Pulmonary artery endothelial cell (primary cell): ENCODE measurements at places on chromosomes 11 and 22. TPM values are rescaled to one million over a fixed set of nuclear protein-coding genes. Genes with fewer than 3 reads are reported as not detected.

GRCh38 chr11:63993993-63994392 is 7.8 kb downstream of the OTUB1 start:
- DNase-seq = no peak

DNA sequence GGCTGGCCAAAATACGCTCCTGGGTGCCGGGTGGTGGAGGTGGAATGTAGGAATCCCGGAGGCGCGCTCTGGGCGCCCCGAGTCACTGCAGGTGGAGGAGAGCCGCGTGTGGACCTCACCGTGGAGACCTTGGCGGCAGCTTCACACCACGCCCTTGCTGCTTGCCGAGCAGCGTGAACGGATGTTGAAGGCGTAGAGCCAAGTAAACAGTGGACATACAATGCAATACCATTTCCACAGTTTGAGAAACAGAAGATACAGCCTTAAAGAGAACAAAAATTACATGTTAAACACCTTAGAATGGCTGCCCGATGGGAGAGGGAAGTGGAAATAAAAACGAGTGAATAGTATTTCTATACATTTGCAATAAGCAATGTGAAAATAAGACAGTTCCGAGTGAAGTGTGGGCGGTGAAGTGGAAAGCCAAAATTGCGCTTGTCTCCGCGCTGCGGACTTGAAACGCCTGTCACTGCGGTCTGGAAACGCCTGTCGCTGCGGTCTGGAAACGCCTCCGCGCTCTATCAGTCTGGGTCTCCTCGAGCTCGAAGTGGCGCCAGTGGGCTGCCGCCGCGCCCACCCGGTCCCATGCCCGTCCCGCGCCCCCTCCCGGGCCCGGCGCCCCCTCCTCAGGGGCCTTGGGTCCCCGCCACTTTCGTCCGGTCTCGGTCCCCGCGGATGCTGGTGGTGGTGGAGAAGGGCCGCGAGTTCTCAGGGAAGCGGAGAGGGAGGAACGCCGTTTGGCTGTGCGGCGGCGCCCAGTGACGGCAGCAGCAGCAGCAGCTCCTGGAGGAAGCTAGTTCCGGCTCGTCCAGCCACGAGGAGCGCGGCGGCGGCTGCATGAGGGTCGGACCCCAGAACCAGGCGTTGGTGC is 1.6 kb downstream of the NCR3LG1 start:
- no peak for DNase-seq

DNA sequence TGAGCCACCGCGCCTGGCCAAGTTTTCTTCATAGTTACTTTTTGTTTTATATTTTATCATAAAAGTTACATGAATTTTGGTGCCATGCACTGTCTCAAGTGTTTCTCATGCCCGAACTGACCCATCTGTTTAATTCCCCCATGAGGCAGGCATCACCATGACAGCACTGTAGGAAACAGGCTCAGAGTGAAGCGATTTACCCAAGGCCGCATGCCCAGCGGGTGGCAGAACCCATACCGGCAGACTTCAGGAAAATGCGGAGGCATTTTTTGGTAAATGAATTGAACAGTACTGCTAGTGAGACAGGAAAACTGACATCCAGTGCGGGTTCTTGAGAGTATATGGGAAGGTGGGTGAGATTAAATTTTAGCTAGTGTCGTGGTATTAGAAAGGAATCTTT is 19.0 kb downstream of the CECR2 start:
- no peak for DNase-seq

The HPX gene
- total RNA-seq = 0.13 and 0.32 TPM in 2 replicates

The SCO2 gene
- total RNA-seq = 1.8 and 2.3 TPM in 2 replicates

- DNase-seq = no peak
Measured at GRCh38 chr11:2095542-2095941, 43.6 kb downstream of the IGF2 start.
